ENCODE measurements at places on chromosomes 4 and X.

DNA sequence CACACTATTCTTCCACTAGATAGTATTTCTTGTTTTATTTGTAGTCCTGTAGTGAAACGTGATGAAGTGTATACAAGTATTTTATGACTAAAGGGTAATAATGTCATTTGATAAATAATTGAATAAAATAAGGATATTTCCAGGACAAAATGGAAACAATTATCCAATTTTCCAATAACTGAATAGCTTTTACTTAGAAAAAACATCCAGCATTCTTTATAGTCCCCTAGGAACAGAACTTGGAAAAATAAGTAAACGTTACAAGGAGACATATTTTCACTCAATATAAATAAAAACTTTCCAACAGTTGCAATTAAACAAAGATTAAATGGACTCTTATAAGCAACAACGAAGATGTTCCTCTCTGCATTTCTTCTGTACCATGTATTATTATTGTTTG is 566.0 kb downstream of the TMA16 start:
- no peak for DNase-seq

DNA sequence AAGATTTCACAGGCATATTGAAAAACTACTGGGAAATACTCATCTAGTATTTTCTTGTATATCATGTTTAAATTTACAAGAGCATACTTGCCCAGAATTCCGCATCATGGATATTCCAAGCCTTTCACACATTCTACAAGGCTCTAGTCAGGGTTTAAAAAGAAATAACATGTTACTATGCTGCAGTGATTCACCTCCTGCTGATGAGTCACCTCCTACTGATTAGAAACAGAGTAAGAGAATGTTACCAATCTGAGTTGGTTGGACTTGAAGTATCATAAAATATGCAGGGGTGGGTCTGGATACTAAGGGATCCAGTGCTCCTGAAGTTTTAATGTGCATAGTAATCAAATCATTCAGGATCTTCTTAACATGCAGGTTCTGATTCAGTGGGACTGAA is 192.0 kb upstream of the ANK2 start:
- DNase-seq = peak; percentile 86

- DNase-seq = peak; percentile 49
Observed at GRCh38 chr4:22482250-22483127, 33.4 kb downstream of the ADGRA3 start.

GRCh38 chr4:150999086-150999485 is 16.0 kb downstream of the LRBA start:
- DNase-seq = no peak

DNA sequence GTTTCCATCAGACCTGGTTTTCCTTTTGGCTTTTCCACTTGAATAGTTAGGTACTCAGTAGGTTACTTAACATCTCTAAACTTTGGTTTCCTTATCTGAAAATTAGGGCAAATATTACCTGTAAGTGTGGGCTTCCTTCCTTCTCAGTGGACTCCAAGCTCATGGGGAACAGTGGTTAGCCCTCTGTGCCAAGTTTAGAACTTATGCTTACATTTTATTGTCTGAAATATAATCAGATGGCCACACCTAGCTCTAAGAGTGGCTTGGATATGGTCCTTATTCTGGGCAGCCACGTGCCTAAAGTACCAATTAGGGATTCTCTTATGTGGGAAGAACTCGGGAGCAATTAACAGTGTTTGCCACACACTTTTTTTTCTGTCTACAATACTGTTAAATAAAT is 133.9 kb downstream of the UCHL1 start:
- no peak for DNase-seq

GRCh38 chr4:140697709-140698560 is 58.2 kb downstream of the TBC1D9 start:
- no peak for DNase-seq

DNA sequence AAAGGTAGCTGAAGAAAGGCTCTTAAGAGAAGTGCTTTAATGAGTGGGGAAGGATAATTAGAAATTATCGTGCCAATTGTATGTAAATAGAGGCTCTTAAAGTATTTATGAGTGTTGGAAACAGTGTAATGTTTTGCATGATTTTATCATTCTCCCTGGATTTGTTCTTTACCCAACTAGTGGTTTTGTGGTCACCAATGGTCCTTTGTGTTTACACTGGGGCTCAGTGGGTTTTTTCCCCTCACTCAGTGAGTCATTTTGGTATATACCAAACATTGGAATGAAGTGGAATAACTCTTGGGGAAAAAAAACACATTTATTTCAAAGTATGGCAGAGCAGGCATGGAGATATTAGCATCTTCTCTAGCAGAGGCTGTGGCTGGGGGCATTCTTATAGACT is 20.8 kb upstream of the LGI2 start:
- DNase-seq = peak; percentile 6

DNA sequence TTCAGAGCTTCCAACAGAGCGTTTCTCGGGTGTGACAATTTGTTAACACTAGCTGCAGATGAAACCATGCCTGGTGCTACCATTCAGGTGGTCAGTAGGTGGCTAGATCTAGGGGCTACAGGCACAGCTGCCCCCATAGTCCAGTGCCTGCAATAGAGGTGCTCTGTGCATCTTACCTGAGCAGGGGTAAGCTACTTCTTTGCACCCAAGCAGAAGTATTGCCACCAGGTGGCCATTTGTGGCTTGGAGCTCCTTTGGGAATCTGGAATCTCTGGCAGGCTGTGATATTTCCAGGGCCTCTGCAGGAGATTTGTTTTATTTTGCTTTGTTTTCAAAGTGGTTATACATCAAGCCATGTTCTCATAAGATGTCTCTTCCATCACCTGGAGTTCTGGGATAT is 170.7 kb upstream of the PUDP start:
- DNase-seq = no peak

GRCh38 chr4:76381986-76382385 is 39.0 kb downstream of the CCDC158 start:
- no peak for DNase-seq

DNA sequence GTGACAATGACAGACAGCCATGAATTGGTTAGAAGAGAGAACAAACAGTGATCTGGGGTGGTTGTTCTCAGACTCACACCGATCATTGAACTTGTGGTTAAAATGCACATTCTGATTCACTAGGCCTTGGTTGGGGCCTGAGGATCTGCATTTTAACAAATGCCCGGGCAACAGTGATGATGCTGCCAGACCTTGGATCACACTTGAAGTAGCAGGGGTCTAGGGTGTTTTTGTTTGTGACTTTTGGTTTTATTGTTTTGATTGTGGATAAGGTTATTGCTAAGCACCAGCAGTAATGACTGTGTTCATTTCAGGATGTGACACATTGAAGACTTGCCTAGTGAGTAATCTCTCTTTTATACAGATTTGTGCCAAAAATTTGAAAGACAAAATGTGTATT is 36.5 kb downstream of the TXLNG start:
- DNase-seq = peak; percentile 17

DNA sequence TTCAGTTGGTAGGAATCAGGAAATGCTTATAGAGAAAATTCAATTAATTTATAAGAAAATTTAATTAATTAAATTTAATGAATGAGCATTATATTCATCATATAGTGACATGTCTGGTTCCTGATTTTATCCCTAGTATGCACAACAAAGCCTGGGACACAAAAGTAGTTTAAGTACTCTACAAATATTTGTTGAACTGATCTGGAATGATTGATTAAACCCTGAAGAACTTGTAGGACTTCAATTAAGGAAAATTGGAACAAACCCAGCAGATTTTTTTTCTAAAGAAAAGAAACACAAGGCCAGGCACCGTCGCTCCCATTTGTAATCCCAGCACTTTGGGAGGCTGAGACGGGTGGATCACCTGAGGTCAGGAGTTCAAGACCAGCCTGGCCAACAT is 4.5 kb upstream of the APELA start:
- DNase-seq = no peak

- DNase-seq = peak; percentile 92
Observed at GRCh38 chrX:72126539-72127140, 5.1 kb downstream of the RTL5 start.

- DNase-seq = no peak
Observed at GRCh38 chrX:122622795-122623194, 561.3 kb upstream of the GRIA3 start.

GRCh38 chrX:119411959-119412358 is 12.8 kb downstream of the SLC25A43 start:
- no peak for DNase-seq

DNA sequence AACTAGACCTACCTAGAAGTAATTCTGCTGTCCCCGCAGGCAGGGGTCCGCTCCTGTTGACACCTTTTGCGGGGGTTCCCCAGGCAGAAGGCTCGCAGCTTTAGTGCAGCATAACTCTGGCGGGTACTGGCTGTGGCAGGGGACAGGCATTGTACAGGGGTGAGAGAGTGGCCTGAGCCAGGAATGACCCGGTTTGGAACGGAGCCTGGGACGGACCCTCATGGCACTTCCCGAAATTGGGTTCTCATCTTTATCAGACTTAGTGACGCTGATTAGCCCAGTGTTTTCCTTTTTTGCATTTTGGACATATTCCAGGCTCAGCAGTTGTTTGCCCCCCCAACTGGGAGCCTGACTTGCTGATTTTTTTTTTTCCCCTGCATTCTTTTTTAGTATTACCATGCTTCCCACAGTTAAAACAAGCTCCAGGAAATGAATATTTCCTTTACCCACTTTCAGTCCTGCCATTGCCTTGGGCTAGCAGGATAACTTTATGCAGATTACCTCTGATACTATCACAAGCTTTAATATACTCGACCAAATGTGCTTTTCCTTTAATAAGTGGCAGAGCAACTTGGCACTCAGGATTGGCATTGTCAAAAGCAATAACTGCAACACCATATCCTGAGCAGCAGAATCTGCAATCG is 55.8 kb upstream of the WDR1 start:
- no peak for DNase-seq

GRCh38 chrX:55919367-55920221 is 202.0 kb downstream of the RRAGB start:
- DNase-seq = no peak

- peak; percentile 85 for DNase-seq
Observed at GRCh38 chr4:120517966-120518365, 404.6 kb downstream of the PRDM5 start.

GRCh38 chrX:71545364-71545763 is 12.5 kb downstream of the OGT start:
- no peak for DNase-seq

DNA sequence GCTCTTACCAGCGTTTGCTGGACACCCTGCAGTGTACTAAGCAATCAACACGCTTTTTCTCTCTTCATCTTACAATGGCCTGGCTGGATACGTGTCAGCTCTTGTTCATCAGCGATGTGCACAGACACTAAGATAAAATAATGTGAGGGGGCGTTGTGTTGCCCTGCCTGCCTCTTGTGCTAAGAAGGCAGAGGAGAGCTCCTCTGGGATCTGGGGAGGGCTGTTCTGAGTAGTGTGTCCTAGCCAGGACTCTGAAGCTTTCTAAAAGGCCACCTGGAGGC is 49.7 kb downstream of the NELFA start:
- DNase-seq = no peak

GRCh38 chr4:22356987-22357596 is 158.8 kb downstream of the ADGRA3 start:
- DNase-seq = peak; percentile 15

DNA sequence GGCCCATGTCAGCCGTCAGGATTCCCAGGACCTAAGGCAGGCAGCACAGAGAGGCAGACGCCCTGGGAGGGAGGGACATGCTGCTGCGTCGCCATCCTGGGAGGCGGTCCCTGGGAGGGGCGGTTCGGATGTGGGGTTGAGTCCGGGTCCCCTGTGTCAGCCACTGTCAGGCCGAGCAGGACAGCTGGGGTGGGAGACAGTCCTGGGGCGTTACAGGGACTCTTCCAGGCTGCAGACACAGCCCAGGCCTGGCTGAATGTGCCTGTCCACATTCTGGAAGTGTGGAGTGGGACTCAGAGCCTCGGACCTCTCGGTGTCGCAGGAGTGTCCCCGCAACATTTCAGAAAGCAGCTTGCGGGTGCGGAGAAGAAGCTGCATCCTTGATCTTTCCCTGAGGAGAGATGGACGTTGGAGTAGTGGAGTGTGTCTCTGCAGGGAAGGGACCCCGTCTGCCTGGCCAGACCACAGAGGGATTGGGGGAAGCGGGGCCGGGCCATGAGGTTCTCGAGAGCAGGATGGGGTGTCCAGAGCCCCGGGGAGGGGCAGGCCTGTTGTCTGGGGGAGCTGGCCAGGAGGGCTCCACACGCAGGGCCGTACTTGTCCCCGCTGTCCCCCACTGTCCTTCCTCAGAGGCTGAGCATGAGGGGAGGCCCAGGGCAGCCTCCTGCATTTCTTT is 6.1 kb downstream of the AKAP17A start:
- DNase-seq = no peak

- peak; percentile 34 for DNase-seq
Observed at GRCh38 chr4:146585761-146586333, 52.8 kb upstream of the POU4F2 start.

Data from mesenchymal stem cell (in vitro differentiated cells and primary cell).